ENCODE measurements at places on chromosomes 5 and 9.
A peak's percentile ranks its signal among the peaks of the same experiment; 100 is the strongest.

DNA sequence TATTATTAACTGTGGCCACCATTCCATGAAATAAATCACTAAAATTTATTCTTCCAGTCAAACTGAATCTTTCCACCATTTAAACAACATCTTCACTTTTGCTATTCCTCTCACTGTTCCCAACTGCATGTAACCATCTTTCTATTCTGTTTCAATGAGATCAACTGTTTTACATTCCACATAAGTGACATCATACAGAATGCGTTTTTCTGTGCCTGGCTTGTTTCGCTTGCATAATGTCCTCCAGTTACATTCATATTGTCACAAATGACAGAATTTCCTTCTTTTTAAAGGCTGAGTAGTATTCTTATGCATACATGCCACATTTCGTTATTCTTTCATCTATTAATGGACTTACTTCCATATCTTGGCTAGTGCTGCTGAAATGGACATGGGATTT lies 738.2 kb downstream of the SEMA5A start:
- DNase-seq = no peak

DNA sequence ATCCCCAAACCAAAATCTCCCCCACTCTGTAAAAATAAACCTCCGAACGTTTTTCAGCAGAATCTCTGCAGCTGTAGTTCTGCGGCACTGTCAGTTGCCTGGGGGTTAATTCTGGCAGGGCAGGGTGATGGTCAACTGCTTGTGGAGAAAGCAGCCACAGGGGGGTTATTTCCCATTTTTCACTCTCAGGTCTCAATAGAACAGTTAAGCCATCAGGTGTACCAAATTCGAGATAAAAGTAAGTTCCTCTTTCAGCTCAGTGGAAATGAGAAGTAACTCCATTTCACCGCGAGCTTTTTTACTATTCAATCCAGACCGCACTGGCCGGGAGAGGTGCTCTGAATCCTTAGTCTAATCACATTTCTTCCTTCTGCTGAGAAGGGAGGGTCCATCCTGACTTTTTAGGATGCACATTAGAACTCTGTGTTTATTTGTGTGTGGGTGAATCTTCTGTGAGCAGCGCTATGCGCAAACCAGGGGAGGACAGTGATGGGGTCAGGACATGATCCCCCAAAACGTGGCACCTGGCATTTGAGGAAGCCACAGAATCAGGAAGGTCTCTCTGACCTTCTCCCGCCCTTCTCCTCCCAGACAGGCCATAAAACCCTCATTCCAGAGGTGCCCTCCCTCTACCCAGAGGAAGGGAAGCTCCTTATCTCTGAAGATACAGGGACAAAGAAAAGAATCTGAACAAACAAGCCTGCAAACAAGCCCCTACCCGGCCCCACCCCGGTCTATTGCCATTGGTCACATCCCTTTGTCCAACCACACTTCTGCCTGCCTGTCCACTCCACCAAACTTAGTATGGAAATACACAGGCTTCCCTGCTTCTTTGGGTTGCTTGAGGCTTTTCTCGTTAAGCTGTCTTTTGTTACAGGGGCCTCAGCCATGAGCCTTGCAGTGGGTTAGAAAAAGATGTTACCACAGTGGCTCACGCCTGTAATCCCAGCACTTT lies 229.0 kb downstream of the ROR2 start:
- no peak for DNase-seq

DNA sequence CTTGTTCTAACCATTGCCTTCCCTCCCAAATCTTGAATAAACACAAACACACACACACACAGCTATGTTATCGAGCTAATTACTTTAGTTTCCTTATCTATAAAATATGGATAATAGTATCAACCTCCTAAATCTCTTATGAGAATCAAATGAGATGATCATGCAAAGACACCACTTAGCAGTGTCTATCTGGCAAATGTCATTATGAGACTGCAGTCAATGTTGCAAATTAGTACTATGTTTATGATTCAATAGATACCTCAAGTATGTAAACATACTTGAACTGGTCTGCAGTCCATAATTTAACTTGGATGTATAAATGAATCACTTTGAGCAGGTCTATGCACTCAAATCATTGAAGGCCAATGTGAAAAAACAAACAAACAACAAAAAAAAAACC lies 22.2 kb upstream of the ERAP2 start:
- DNase-seq = no peak

DNA sequence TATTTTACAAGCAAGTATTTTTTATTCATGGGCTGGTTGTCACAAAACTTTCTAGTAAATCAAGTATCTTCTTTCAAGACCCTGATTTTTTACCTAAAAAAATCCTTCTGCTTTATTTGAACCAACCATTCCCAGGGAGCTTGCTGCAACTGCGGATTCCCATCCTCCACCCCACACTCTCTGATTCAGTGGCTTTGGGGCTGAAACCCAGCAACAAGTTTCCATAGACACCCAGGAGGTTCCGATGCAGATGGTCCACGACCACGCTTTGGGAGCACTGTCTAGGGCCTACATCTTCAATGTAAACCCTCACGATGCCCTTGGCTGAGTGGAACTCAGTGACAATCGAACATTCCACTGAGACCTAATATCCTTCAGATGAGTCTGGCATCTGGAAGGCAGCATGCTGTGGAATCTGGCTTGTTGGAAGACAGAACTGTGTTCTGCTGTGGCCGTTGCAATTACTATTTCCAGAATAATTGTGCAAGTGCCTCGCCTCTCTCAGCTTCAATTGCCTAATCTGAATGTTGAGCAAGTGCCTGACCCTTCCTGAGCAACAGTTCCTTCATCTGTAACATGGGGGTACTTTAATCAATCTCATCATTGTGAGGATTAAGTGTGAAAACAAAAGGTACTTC lies 105.1 kb downstream of the INSYN2B start:
- no peak for DNase-seq

GRCh38 chr9:131545786-131546335 lies 538 bp downstream of the PRRT1B start:
- DNase-seq = no peak

DNA sequence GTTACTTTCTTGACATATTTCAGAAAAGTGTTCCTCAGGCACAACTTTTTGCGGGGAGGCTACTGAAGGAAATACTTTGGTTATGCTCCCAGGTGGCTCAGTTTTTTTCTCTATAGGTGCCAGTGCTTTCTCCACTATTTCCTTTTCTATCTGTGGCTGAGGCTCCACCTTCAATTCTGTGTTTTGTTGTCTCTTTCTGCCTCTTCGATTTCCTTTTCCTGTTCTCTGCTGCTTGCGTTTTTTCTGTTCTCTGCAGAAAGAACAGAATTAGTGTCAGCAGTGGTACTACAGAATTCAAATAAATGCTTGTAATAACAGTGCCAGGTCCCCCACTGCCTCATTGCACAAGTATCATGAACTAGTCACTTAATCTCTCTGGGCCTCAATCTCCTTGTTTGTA lies 7.0 kb downstream of the HEMGN start:
- no peak for DNase-seq

- no peak for DNase-seq
These were observed 85.0 kb downstream of the STK10 start for GRCh38 chr5:172102913-172103626.

DNA sequence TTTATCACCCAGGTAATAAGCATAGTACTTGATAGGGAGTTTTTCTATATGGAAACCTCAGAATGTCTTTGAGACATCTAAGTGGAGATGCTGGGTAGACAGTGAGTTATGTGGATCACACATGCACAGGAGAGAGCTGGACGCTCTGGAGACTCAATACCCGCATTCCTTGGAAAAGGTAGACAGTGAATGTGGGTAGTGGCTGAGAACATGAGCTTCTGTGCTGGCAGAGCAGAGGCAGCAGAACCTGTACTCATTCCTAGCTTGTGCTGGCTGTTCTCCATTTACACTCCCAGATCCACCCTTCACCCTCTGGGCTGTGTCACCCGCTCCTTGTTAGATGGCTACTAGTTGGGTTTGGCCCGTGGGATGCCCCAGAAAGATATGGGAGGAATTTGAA lies 269.8 kb downstream of the ASTN2 start:
- no peak for DNase-seq

GRCh38 chr9:121914604-121915303 lies 178.4 kb downstream of the TTLL11 start:
- DNase-seq = no peak

DNA sequence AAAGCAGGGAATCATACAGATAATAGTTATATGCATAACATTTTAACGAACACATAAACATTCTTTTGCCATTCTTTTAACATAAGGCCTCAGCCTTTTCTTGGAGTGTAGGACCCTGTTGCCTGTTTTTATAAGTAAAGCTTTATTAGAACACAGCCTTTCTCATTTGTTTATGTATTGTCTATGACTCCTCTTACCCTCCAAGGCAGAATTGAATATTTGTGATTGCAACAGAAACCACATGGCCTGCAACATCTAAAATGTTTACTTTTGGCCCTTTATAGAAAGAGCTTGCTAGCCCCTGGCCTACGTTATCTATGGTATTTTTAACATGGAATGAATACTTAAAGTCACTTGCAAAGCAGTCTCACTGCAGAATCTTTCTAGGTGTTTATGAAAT lies 2.6 kb downstream of the SLC31A1 start:
- DNase-seq = no peak

DNA sequence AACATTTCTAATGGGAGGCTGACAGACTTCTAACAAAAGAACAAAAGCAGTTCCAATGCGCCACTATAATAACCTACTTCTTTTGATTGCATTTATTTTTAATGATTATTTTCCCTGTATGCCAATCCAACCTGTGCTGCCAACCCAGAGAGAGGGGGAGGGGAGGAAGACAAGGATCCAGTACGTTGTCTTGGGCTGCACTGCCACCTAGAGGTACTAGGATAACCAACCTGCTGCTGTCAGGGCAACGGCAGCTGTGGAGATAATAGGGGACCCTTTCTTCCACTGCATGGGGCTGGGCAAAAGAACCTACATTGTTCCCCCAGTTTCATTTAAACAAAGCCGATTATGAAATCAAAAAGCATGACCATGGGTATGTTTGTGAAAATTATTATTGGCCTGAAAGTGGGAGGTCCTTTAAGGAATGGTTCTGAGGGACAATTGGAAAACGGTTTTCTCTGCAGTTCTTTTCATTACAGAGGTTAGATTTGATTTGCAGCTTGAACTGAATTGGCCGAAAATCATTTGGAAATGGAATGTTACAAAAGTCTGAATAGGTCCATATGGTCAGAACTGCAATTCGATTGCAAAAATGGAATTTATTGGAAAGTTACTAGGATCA lies 101.3 kb downstream of the RASEF start:
- peak; percentile 5 for DNase-seq

GRCh38 chr5:77791356-77791755 lies 15.2 kb upstream of the TBCA start:
- no peak for DNase-seq

GRCh38 chr5:73564675-73565074 lies 764 bp downstream of the ANKRA2 start:
- no peak for DNase-seq

GRCh38 chr9:20604562-20604961 lies 17.7 kb downstream of the MLLT3 start:
- DNase-seq = no peak

- DNase-seq = no peak
These were observed 42.8 kb downstream of the FBXO38 start for GRCh38 chr5:148426514-148426913.

- no peak for DNase-seq
These were observed 11.5 kb upstream of the CAAP1 start for GRCh38 chr9:26904070-26904469.

DNA sequence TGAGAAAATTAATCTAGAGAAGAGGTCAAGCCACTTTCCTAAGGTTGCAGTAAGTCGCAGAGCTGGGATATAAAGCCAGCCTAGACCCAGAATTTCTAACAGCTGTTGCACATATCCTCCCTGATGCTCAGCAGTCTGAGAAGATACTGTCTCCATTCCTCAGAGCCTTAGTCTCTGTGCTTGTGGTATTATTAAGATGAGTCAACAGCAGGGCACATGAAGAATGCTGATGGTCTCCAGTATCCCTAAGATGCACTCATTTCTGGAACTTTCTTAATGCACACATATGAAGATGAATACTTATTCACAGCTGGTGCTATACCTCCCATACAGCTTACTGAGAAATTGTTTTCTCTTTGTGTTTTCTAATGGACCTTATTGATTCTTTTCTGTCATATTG lies 32.5 kb downstream of the SGCD start:
- DNase-seq = no peak

DNA sequence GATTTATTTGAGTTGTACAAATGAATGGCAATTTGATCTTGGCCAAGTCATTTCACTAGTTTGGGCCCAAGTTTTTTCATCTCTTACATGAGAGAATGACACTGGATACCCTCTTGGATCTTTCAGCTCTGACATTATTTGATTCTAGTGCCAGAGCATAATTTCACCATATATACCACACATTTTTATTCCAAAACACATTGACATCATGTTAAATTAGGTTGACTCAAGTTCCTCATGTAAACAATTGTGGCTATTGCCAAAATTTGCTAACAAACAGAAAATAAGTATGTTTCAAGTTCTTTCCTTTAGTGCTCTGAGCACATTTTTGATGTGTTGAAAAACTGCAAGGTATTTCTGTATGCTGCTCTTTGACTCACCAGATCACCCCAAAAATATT lies 375.8 kb downstream of the ZNF608 start:
- no peak for DNase-seq

- no peak for DNase-seq
These were observed 27.6 kb upstream of the RNF130 start for GRCh38 chr5:180098991-180099732.

- DNase-seq = no peak
These were observed 21.9 kb downstream of the MAN2A1 start for GRCh38 chr5:109711673-109712072.

- no peak for DNase-seq
These were observed 13.9 kb downstream of the PRRC2B start for GRCh38 chr9:131407717-131408195.

GRCh38 chr9:120714846-120715388 lies 647 bp upstream of the MEGF9 start:
- no peak for DNase-seq

- DNase-seq = no peak
These were observed 573.7 kb upstream of the DAB2 start for GRCh38 chr5:39998518-39998917.

DNA sequence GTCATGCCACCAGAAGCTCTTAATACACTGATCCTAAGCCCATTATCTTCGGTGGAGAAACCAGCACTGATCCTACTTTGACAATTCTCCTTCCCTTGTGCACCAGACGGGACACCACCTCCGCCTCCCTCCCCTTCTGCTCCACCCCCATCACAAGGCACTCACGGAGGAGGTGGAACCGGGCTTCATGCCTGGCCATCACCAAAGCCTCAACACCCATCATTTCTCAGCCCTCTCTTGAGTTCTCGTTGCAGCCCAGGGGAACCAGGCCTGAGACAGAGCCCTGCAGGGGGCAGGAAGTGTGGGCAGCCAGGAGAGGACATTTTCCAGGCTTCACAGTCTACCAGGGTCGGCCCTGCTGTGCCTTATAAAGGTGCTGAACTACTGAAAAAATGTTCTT lies 160.5 kb downstream of the GOLPH3 start:
- DNase-seq = no peak

GRCh38 chr9:31608416-31608815 lies 776.0 kb upstream of the ACO1 start:
- DNase-seq = no peak

DNA sequence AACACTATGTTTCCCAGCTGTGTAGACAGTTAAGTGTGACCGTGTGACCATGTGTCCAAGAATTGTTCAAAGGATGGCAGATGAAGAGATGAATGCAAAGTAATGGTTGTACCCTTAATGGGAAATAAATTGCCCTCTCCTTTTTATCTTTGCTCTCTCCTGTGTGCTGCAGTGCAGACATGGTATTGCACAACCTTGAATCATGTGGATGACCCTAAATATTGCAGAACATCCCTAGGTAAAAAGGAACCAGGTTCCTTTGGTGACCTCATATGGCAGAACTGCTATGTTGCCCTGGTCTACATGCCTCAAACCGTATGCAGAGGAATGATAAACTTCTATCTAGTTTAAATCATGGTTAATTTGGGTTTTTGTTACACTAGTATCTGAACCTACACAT lies 81.7 kb upstream of the CTNND2 start:
- DNase-seq = no peak
